Thyroid gland (tissue), 4 donors: ENCODE measurements at places on chromosomes 1 and 21. TPM values are rescaled to one million over a fixed set of nuclear protein-coding genes. Genes with fewer than 3 reads are reported as not detected.

Gene EFNA4
- 10.5 TPM for total RNA-seq

Gene IGSF9
- 0.71 TPM for total RNA-seq

Gene CFAP74
- not detected for total RNA-seq

Gene TAL1
- total RNA-seq: 14.9 TPM

Gene TSPEAR
- 0.27 TPM for total RNA-seq

Gene TMEM269
- total RNA-seq: not detected

Gene TMEM200B
- 1.9 TPM for total RNA-seq

Gene NOS1AP
- total RNA-seq: 0.45 TPM

- DNase-seq: peak; percentile 49
Observed at GRCh38 chr1:109201123-109201703, 12.5 kb upstream of the SARS1 start.

DNA sequence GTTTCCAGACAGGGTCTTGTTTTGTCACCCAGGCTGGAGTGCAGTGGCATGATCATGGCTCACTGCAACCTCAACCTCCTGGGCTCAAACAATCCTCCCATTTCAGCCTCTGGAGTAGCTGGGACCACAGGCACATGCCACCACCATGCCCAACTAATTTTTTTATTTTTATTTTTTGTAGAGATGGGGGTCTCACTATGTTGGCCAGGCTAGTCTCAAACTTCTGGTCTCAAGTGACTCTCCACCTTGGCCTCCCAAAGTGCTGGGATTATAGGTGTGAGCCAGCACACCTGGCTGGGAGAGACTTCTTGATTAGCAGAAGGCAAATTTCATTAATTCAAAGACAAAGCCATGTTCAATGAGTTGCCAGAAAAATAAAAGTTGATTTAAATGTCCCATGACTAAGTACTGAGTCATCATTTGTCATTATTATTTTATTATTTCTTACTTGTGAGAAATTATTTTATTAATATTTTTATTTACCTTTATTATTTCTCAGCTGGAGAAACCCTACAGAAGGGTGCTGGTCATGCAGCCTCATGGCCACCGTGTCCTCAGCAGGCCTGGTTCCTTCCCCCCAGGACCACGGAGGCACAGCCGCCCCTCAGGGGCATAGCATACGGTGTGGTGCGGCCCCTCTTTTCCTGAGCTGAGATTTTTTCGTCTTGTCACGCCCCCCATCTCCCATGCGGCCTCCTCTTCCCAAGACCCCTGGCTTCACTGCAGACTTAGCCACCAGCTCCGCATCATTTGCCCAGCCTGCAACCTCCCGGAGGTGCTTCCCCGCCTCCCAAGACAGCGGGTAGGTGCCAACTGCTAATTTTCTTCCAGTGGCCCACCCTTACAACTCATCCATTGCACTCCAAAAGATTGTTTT is 55.3 kb upstream of the SIM2 start:
- DNase-seq: no peak

GRCh38 chr1:159892944-159893343 is 7.0 kb downstream of the CFAP45 start:
- DNase-seq: no peak

DNA sequence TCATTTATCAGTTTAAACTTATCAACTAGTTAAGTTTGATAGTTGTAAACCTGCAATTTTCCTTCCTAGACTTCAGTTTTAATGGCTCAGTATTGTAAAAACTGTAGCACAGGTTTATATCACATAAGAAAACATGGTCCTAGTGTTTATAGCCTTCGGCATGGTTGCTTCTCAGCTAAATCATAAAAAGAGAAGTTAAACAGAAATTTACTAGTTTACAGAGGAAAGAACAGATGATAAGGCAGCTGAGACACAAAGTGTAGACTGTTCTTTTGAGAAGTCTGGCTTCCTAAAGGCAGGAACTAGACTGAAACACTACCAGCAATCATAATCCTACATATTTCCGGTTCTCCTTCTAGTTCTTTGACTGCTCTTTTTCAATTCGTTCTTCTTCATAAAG is 39.8 kb downstream of the WNT2B start:
- no peak for DNase-seq

GRCh38 chr1:31153423-31153822 is 86.3 kb downstream of the NKAIN1 start:
- DNase-seq: no peak

- peak; percentile 34 for DNase-seq
Observed at GRCh38 chr1:69700770-69701169, 133.0 kb downstream of the LRRC7 start.

- DNase-seq: no peak
Observed at GRCh38 chr1:233242827-233243483, 52.6 kb downstream of the PCNX2 start.

GRCh38 chr1:54152696-54153095 is at the start of gene CDCP2:
TSS of gene CDCP2 (minus strand) at chr1:54153000. CDS start at chr1:54152922, 78 bp downstream.
- DNase-seq: no peak

DNA sequence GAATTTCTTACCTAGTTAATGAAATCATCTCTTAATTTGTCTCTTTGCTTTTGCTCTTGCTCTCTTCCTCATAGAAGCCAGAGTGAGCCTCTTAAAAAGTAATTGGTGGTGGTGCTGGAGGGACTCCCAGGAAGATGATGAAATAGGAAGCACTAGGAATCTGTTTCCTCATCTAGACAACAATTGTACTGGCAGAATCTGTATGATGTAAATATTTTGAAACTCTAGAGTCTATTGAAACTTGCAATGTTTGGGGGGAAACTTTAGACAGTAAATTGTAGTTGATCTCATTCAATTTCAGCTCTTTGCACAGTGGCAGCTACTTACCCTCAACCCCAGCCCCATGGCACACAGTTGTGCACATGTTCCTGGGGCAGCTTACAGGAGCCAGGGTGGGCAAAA is 10.6 kb downstream of the RGSL1 start:
- DNase-seq: no peak

- no peak for DNase-seq
Observed at GRCh38 chr1:184861755-184862336, 107.2 kb upstream of the EDEM3 start.

- DNase-seq: no peak
Observed at GRCh38 chr1:10299151-10299550, 88.8 kb downstream of the KIF1B start.

DNA sequence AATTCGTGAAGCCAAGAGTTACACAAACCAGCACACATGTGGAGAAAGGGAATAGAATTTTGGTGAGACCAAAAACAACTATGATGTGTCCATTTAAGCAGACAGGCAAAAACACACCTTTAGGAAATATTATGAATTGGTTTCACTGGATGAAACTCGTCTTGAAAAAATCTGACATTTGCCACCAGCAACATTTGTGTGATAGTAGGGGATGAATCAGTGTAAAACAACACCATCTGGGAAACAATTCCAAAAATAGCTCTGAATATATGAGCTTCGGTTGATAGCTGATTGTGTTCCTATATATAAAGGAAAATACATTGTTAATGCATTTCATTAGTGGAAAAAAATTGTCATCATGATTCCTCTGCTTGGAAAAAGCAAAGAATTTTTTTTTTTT is 327.8 kb downstream of the PAPPA2 start:
- DNase-seq: no peak

DNA sequence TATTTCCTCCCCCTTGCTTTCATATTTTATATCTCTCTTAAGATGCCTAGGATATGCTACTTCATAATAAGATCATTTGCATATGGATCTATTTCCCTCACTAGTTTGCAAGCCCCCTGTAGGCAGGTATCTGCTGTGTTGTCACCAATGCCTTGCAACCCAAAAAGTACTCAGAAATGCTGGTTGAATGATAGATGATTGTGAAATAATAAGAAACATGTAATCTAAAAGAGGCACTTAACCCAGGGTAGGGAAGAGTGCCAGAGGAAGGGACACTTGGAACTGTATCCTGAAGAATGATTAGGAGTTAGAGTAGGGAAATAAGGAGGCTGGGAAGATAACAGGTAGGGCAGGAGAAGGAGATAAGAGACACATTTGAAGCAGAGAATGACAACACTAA is 12.3 kb downstream of the ATPAF1 start:
- DNase-seq: no peak

GRCh38 chr1:193558491-193559028 is 372.1 kb upstream of the B3GALT2 start:
- DNase-seq: peak; percentile 6

DNA sequence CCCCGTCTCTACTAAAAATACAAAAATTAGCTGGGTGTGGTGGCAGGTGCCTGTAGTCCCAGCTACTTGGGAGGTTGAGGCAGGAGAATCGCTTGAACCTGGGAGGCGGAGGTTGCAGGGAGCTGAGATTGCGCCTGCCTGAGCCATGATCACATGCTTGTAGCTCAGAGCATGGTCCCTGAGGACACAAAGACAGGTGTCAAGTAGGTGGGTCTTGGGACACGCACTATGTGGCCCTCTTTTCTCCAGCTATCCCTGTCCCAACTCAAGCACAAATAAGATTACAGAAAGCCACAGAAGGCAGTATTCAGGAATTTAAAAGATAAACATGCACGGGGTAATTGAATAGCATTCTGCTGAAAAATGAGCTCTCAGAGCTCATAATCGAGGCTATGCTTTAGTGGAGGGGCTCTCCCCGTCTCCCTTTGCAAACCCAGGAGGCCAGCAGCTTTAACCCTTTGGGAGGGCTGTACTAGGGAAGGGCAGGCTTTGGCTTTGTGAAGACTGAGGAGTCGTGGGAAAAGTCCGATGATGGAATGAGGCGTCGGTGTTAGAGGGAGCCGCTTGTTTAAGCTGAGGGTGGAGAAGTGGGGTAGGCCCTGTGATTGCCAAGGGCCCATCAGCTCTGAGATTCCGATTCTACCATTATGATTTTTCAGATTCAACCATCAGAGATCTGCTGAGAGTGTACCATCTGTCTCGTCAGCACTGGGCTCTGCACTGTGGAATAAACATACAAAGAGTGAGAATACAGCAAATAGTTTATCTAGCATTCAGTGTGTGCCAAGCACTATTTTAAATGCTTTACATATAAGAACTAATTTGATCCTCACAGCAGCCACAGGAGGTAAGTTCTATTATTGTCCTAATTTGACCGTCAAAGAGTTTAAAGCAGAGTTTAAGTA is 59.7 kb upstream of the CD34 start:
- DNase-seq: no peak

DNA sequence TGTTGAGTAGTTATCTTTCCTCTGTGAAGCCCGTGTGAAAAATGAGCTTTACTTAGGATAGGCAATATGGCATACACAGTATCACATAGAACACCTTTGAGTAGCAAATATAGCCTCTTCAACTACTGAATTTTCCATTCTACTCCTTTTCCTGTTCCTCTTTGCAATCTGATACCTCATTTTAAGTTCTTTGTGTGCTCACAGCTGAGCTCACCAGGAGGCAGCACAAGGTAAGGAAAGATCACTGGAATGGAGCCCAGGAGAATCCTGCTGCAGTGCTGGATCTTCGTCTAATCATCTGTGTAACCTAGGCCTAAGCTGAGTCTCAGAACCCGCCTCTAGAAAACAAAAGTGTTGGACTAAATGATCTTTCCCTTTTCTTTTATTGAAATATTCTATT is 171.0 kb downstream of the LRRC40 start:
- no peak for DNase-seq

DNA sequence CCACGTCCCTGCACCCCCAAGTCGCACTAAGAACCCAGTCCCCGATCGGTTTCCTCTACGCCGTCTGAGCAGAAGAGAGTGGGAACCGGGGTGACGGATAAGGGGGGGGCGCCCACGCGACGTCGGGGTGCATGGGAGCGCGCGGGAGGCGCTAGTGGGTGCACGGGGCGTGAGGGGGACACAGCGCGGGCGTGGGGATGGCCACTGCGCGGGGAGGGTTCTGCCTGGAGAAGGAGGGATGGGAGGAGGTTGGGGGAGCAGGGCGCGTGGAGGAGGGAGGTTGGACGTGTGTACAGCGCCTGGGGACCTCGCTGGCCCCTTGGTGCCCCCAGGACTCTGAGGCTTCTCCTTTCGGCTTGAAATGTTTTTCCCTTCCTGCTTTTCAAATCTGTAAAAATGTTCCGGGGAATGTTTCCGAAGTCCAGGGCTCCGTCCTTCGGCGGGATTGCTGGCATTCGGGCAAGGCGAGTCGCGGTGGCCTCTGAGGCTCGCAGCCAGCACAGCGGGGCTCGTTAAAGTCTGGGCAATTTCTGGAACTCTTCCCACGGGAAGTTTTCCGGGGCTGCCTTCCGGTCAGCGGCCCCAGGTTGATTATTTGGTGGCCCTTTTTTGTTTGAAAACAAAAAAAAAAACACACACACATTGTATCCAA is 13.1 kb downstream of the RNF220 start:
- DNase-seq: no peak

DNA sequence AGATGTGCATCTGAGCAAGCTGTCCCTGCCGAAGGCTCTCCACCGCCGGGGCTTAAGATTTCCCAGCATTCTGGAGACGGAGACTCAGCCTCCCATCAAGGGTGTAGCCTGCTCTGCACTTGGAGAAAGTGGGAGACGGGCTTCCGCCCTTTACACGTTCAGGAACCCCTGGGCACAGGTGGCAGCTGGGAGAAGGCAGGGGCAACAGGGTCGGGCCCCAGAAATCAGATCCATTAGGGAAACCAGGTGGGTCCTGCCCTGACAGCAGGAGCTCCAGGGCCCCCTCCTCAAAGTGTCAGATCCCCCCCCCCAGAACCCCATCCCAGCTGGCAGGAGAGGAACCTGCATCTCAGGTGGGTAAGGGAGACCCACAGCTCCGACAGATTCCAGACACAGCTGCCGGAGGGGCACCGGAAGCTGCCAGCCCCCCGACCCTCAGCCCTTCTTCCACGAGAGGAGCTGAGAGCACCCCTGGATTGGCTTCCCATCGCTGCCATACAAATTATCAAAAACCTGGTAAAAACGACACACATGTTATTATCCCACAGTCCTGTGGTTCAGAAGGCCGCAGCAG is 236.6 kb downstream of the NPHP4 start:
- no peak for DNase-seq
